NCI-H187 (cell line): ENCODE measurements at places on chromosomes 2 and 18.

DNA sequence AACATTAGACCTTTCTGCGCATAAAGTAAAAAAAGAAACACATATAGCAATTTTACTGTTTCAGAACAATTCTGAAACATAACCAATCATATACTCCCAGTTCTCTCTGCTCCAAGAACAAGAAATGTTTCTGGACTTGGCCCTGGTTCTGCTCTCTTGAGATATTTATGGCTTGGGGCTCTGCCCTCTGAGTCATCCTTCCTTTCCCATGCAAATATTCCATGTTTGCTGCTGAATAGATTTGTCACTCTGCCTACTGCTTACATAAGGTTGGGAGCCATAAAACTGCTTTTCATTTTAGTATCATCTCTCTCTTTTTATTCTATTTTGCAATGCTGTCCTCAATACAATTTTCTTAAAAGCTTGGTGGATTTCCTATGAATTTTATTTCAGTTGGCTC is 499.6 kb upstream of the ACVR2A start:
- DNase-seq, result no peak

DNA sequence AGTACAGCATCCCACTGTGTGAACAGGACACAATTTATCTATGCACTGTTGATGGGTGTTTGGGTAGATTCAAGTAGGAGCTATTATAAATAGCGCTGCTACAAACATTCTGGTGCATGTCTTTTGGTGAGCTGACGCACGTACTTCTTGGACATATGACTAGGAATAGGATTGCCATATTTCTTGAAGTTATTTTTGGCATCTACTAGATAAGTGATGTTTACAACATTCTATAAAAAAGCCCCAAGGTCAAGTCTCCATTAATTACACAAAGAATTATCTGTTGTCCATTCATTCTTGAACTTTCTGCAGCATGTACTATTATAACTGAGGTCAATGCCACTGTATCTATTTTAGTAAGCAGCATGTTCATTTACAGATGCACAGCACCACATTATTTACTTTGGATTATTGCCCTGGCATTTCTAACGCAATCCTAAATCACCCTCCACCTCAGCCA is 225.5 kb upstream of the TMEM200C start:
- DNase-seq, result no peak

GRCh38 chr2:60496475-60496874 is 57.0 kb downstream of the BCL11A start:
- no peak for DNase-seq

GRCh38 chr2:145939949-145940348 is 1420.0 kb upstream of the ZEB2 start:
- DNase-seq, result no peak

- DNase-seq, result no peak
Measured at GRCh38 chr2:33350632-33351031, 125.8 kb upstream of the RASGRP3 start.

DNA sequence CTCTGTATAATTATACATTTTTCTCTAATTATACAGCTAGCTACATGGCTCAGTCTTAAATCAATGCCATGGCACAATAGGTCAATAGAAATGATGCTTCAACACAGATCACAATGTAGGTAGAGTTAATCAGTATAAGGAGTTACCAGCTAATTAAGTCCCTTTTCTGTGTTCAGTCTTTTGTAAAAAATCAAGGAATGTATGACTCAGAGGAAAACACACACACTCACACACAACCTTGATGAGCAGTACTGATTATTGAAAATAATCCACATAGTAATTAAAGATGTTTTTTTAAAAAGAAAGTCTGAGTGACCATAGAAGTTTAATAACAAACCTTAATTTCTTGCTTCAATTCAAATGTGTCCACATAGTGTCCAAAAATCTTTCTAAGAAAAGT is 691.3 kb downstream of the LRP1B start:
- no peak for DNase-seq
